ENCODE measurements at places on chromosomes 4 and X.

DNA sequence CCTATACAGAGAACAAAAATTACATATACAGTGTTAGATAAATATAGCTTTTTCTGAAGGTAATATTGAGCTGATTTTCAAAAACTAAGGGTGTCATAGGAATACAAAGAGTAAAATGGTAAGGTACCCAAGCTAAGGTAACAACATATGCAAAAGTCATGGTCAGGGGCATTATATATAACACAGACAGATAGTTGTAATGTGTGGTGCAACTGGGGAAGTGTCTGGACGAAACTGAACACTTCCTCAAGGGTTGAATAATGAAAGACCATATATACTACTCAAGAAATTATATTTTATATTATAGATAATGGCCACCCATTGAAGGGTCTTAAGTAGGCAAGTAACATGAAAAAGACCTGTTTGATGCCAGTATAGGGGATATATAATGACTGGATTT is 262.1 kb upstream of the CXXC4 start:
- no peak for DNase-seq

DNA sequence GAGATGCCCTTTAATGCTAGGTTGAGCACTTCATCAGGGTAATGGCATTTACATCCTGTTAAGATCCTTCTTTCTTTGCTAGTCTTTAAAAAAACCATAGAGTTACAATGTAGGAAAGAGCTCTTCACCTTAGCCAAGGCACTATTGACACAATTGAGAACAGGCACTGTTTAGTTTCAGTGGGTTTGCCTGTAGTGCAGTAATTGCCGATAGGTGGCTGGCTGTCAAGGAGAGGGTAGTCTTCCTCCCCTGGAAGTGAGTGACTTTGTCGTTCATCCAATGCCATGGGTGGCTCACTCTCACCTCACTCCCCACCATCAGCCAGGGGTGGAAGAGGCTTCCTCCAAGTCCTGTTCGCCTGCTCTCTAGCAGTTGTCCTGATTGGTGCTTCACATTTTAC is 34.7 kb downstream of the SMS start:
- DNase-seq: no peak

DNA sequence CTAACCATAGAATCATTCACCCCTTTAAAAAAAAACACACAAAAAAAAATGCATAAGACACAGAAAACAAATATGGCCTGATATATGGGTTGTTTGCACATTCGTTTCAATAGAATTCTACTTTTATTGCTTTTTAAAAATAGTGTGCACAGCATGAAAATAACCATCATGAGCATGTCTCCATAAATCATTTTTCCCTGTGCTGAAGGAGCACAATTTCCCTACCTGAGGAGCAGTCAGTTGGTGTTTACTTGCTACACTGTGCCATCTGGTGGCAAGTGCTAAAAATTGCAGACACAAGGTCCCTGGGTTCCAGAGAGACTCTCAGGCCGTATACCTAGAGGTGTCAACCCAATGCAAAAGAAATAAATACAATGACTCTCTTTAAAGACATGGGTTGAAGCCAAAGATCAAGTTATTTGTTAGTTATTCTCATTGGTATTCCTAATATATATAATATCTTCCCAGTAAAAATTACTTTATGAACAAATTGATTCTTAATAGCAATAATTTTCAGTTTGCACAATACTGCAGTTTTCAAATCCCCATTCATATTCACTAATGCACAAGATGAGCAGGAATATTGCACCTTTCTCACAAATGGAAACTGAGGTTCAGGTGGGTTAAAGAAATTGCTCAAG is 551.4 kb downstream of the IQCM start:
- no peak for DNase-seq

- no peak for DNase-seq
Measured at GRCh38 chr4:83629945-83630721, 94.2 kb downstream of the GPAT3 start.

- no peak for DNase-seq
Measured at GRCh38 chr4:139511320-139511719, 44.7 kb downstream of the SETD7 start.

GRCh38 chr4:39539089-39539611 is 11.9 kb upstream of the UGDH start:
- DNase-seq: no peak

DNA sequence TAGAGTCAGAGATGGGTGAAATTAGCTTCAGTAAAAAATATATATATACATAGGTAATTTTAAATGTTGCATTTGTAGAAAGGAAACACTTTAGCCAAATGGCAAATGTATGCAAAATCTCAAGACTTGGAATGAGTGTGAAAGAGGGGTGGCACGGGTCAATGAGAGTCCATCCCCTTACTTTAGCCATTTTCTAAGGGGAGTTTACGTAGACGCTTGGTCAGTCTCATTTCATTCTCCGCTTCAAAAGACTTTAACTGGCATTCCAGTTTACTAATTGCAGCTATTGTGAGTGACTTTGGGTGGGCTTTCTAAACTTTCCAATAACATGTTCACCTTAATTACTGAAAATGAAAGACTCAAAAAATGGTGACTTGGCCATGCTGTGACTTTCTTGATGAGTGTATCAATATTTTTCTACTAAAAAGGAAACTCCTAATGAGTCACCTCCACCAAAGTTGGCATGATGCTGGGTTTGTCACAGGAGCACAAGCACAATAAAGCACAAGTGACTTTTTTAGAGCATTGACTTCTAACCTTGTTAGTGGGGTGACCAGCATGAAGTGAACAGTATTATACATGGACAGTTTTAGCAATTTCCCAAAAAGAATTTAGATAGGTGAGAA is 356.0 kb upstream of the RASGEF1B start:
- no peak for DNase-seq

DNA sequence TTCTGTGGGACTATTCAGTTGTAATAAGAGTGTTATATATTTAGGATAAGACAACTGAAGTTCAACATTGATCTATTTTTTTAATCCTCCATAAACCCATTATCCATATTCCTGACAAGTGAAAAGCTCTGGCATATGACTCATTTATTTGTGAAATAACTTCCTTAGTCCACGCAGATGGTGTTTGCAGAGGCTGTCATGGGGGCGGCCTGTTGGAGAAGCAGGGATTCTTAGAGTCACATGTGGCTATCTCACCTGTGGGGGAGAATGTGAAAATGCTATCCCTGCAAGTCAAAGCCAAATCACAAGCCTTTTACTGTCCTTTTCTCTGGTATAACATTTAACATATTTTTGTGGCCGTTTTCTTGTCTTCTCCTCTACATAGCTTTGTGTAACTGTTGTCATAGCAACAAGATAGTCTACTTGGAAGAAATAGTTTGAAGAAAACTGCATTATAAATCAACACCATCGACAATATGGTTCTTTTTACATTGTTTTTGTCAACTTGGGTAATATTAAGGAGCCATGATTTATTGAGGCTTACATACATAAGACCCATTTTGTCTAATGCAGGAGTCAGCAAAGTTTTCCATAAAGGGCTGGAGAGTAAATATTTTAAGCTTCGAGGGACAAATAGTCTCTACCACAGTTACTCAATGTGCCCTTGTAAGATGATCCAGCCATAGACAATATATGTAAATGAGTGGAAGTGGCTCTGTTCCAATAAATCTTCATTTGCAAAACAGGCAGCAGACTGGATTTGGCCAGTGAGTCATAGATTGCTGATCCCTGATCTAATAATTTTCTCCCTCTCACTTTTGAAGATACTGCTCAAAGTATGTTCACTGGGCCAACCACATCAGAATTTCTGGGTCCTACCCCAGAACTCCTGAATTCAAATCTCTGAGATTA is 395.0 kb downstream of the DTHD1 start:
- DNase-seq: no peak

DNA sequence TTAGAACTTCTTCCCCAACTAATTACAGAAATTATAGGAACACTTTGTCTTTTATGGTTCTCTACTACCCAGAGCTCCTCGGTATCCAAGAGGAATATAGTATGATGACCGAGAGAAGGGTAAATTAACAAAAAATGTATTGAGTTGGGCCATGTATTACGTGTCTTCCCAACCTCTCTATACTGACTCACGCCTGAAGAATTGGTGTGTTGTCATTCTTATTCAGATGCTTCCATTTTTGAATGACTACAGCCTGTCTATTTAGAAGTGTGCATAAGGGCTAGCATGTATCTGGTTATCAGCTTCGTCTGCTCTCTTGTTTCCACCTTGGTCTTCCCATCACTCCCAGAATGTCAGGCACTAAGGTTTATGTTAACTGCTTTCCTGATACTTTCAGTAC is 24.5 kb upstream of the SCD5 start:
- no peak for DNase-seq

DNA sequence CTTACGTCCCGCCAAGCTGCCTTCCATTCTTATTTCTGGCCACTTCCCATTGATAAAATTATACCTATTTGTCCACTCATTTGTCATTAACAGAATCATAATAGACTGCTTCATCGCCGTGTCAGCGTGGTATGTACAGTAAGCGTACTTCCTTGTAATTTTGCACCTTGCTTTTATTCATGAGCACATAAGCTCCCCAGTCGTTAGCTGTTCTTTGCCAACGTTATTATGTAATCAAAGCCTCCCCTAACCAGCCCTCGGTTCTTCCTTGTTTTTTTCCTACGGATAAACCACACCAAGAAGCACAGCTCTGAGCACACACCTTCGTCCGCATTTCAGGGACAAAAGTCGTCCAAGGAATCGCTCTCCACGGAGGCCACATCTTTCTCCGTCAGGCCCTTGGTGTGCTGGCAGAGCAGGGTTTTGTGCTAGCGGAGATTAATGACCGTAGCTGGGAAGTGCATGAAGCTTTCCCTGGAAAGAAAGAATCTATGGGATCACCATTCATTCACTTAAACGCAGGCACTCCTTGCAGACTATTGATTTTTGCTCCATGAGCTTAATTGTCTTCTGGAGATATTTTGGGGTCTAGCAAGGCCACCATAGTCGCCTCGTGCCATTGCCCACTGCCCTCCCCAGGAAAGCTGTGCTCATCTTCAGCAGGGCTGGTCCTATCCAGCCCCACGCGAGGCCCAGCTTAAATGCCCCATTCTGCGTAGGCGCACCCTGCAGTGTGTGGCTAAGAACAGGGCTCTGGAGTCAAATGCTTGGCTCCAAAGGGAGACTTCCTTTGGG is 200.9 kb upstream of the PSAPL1 start:
- DNase-seq: no peak

DNA sequence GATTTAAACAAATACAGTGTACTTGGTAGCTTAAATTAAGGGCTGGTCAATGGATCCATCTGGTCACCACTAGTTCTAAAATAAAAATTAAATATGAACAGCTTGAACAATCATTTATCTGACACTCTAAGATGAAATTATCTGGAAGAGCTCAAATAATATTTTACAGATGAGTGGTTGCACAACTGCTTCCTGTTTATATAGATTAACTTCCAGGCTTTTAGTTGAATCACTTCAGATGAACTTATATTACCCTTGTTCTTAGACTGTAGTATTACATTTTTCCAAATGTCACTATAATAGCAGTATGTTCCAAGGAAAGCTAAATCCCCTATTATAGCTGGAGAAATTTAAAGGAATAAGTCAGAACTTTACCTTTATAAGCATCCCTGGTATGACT is 92.4 kb upstream of the SMIM10 start:
- DNase-seq: no peak

DNA sequence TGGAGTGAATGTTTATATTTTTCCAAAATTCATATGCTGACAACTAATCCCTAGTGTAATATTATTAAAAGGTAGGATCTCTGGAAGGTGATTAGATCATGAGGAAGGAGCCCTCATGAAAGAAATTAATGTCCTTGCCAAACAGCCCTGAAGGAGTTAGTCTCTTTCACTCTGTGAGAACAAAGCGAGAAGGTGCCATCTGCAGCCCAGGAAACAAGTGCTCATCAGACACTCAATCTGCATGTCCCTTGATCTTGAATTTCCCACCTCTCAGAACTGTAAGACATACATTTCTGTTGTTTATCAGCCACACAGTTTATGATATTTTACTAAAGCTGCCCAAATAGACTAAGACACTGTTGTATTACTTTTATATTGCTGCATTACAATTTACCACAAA is 1283.4 kb downstream of the PCDH7 start:
- no peak for DNase-seq

All from stimulated activated CD8-positive, alpha-beta memory T cell treated with anti-CD3 and anti-CD28 coated beads, Interleukin-2, amount 100 ng/mL, for 1 hour (primary cell).